ENCODE measurements at places on chromosomes 12 and 14. TPM values are rescaled to one million over a fixed set of nuclear protein-coding genes. Genes with fewer than 3 reads are reported as not detected.

Gene MYH6
- 0.17 TPM for total RNA-seq

Gene IQSEC3
- 0.05 TPM for total RNA-seq

Gene CLEC4C
- total RNA-seq, result not detected

Gene ZC2HC1C
- 1.6 TPM for total RNA-seq

Gene CMKLR1
- not detected for total RNA-seq

Gene SERPINA12
- total RNA-seq, result not detected

Gene JAG2
- 11.2 TPM for total RNA-seq

Gene KRT75
- not detected for total RNA-seq

Gene KIF5A
- total RNA-seq, result 2.4 TPM

Data from activated CD4-positive, alpha-beta T cell treated with anti-CD3 and anti-CD28 coated beads, Interleukin-2, amount 10 ng/mL, durations not matched to agents 24 days and 14 days (primary cell).